Effector memory CD4-positive, alpha-beta T cell (primary cell): ENCODE measurements at places on chromosomes 13 and 19.
A peak's percentile ranks its signal among the peaks of the same experiment; 100 is the strongest.

- no peak for DNase-seq
Measured at GRCh38 chr19:35251456-35251855, 2.7 kb downstream of the LSR start.

DNA sequence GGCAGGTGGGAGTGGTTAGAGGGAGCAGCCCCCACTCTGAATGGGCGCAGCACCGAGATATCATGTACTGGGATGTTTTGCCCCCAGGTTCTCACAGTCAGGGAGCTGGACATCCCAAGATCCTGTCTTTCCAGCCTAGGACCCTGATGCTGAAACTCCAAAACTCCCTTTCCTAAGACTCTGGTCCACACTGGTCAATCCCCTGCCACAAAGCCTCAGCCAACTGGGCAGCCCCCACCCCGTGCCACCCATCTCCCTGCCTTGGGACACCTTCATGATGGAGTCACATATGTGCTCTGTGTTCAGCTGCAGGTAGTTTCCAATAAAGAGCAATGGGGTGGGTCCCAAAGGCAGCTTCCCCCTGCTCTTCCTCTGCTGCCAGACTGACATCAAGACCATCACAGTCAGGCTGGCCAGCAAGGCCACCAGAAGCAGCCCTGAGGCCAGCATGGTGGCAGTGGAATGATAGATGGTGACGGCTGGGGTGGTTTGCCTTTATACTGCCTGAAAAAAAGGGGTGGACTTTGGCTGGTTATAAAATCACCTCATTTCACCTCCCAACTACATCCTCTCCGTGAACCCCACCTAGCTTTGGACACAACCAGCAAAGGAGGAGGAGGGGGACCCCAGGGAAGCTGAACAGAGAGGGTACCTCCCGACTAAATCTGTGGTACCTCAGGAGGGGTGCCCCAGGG is 36.3 kb downstream of the CYP2B6 start:
- DNase-seq = no peak

- no peak for DNase-seq
Measured at GRCh38 chr19:29278716-29279115, 65.8 kb upstream of the UQCRFS1 start.

GRCh38 chr19:48501494-48502349 is 9.9 kb downstream of the LMTK3 start:
- peak; percentile 72 for DNase-seq

- DNase-seq = no peak
Measured at GRCh38 chr13:34640993-34641330, 301.1 kb upstream of the NBEA start.

GRCh38 chr19:5950741-5951140 is 27.2 kb downstream of the RANBP3 start:
- DNase-seq = no peak
